ENCODE measurements at places on chromosomes 3 and 15.

GRCh38 chr3:108234387-108234957 lies 12.2 kb upstream of the IFT57 start:
- DNase-seq: no peak

GRCh38 chr3:172824229-172824628 lies 73.7 kb downstream of the ECT2 start:
- DNase-seq: no peak

GRCh38 chr15:29233566-29233965 lies 36.1 kb downstream of the NSMCE3 start:
- DNase-seq: no peak

DNA sequence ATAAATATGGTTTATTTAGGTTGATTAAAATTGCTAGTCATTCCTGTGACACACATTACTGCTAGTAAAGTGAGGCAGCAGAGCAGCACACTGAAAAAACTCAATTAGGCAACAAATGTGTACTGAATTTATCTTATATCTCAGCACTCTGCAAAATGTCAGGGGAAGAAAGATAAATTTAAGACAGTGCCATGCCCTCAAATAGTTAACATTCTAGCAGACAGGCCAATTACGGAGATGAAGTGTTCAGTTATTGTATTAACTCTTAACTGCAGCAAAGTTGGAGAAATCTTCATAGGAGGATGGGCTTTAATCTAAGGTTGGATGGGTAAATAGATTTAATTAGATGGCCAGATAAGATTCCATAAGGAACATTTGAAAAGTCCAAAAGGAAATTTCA lies 127.9 kb downstream of the PCCB start:
- DNase-seq: no peak

DNA sequence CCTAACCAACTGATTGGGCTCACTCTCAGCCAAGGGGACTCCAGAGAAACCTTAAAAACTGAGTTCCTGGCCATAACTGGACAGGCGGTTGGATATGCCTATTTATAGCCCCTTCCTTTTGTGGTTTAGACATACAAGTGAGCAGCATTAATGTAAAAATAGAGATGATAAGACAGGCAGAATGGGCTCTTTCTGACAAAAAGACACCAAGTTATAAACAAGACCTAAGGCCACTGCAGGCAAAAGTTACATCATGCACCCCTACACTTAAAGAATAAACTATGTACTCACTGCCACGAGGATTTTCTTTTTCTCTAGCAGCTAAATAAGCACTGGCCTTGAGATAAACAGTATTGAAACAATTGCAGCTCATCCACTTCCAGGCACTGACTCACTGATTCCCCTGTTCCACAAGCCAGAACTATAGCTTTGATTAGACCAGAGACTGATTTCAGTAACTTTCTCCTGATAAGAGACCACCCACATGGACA lies 30.1 kb downstream of the SUCNR1 start:
- DNase-seq: no peak
